SJSA1 (cell line): ENCODE measurements at places on chromosomes 5 and 9. TPM values are rescaled to one million over a fixed set of nuclear protein-coding genes. Genes with fewer than 3 reads are reported as not detected.
A peak's percentile ranks its signal among the peaks of the same experiment; 100 is the strongest.

- peak; percentile 10 for DNase-seq
Observed at GRCh38 chr9:129822898-129823541, 916 bp downstream of the TOR1A start.

ORM1 gene
- not detected in 2 replicates for total RNA-seq

GRCh38 chr5:143717400-143717799, 94.6 kb upstream of the HMHB1 start:
- DNase-seq: no peak

ADAMTS2 gene
- 1.4 and 4.9 TPM in 2 replicates for total RNA-seq

DNA sequence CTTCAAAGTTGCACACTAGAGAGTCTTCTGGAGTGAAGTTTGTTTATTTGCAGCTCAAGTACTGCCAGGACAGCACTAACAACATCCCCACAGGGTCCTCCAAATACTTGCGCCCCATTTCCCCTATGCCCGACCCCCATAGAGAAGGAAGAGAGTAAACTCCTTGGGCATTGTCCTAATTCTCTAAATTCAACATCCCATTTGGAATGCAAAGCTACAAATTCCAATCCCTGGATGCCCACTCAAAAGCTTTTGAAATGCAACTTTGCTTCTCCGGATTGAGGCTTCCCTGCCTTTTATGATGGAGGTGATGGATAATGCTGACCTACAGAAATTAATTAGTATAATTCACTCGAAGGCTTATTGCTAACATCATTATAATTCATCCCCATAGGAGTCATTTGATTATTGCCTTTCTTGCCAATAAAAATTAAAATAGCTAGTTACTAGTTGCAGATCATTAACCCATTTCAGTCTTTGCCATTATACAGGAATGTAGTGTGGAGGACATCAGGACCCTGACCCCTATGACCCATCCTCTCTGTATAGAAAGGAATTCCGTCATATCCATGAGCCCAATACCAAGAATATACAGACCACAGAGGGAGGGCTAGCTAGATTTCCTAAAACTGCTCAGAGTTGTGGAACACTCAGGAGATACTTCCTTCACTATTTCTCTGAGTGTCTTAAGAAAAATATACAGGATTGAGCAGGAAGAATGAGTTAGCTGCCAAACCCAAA, 277.6 kb downstream of the ZNF608 start:
- no peak for DNase-seq

F2RL1 gene
- 0.41 and 1.2 TPM in 2 replicates for total RNA-seq

CPLANE1 gene
- 15.5 and 16.1 TPM in 2 replicates for total RNA-seq

DNA sequence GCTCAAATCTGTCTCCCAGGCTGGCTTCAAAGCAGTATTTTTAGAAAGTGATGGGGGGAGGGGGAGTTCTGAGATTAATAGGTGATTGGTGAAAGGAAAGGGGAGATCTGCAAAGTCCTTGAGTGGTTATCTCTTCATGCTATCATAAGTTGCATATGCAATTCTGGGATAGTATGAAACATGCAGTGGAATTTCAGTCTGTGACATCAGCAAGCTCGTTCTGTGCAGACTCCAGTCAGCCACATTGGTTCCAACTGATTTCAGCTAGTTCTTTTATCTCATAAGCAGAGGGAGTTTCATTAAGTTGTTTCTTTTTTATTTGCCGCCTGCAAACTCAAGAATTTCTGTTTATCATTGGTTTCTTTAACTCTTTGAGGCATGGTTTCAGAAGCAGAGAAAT, 180.5 kb upstream of the SH3GL2 start:
- no peak for DNase-seq

LEAP2 gene
- total RNA-seq: 0.37 and 5.5 TPM in 2 replicates

DNA sequence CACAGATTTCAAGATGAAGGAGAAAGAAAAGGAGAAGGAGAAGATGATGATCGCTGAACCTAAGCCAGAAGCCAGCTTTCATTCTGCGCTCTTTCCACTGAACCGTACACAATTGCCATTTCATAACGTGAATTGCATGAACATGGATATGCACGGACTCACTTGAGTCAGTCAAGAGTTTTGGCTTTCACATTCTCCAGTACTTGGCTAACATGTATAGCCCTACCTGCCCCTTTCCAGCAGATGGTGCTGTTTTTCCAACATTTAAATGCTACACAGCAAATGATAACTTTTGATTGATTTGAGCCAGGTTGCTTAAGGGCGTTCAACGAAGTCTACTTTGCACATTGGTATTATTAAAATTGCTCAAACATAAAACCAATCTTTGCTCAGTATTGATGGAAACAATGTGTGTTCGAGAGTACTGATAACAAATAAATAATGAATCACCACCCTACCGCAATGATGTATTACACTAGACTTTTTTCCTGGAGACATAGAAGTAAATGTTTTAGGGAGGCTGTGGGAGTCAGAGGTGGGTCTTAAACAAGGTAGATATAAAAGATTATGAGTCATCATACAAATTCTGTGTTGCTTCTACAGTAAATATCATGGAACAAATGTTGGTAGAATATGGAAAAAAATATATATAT, 196.4 kb downstream of the TRPM3 start:
- peak; percentile 50 for DNase-seq

- no peak for DNase-seq
Observed at GRCh38 chr5:22593592-22593991, 259.6 kb downstream of the CDH12 start.

- no peak for DNase-seq
Observed at GRCh38 chr5:138240650-138241385, 27.7 kb upstream of the CDC23 start.

DNA sequence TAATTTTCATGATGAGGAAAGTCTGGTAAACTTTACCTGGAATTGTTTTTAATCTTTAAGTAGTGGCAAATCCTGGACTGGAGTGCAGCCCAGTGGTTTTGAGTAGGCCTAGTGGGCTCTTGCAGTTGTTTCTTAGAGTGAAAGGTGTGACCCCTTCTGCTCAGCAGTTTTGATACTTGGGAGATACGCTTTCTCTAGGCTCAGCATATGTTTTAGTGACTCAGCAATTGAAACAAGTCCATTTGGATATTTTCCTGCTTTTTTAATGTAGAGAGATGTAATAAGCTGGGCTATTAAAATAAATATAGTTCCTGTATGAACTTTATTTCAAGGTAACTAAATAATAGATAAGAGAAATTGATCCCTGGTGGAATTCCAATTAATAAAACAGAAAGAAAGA, 6.0 kb downstream of the POLR3G start:
- no peak for DNase-seq

GRCh38 chr5:67807439-67807888, 408.1 kb upstream of the PIK3R1 start:
- no peak for DNase-seq

GRCh38 chr5:134225780-134226440, at the start of gene PPP2CA:
Gene PPP2CA, minus strand, starts transcription at chr5:134226073. Its CDS starts 212 bp downstream, at chr5:134225861.
- DNase-seq: peak; percentile 100

- peak; percentile 84 for DNase-seq
Observed at GRCh38 chr5:113190347-113190746, 213.7 kb downstream of the DCP2 start.

DNA sequence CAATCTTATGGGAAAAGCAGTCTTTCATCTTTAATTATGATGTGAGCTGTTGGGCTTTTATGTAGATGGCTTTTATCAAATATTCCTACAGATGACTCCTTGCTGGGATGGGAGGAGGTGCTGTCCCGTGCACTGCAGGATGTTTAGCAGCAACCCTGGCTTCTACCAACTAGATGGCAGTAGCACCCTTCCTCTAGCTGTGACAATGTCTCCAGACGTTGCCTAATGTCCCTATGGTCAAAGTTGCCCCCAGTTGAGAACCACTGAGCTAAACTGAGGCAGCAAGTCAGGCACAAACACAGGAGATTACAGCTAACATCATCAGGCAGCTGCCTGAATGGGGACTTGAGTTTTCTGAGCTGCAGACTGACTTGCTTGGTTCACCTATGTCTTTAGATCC, 401.9 kb upstream of the PDE4D start:
- DNase-seq: no peak

DNA sequence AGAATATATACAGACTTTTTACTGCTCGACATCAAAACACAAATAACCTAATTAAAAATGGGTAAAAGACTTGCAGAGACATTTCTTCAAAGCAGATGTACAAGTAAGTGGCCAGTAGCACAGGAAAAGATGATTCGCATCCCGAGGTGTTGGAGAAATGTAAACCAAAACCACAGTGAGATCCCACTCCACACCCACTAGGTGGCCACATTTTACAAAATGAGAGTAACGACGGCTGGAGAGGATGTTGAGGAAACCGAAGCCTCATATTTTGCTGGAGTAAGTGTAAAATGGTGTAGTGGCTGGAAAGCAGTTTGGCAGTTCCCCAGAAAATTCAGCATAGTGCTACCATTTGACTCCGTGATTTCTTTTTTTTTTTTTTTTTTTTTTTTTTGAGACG, 21.3 kb upstream of the GBGT1 start:
- DNase-seq: peak; percentile 38

DNA sequence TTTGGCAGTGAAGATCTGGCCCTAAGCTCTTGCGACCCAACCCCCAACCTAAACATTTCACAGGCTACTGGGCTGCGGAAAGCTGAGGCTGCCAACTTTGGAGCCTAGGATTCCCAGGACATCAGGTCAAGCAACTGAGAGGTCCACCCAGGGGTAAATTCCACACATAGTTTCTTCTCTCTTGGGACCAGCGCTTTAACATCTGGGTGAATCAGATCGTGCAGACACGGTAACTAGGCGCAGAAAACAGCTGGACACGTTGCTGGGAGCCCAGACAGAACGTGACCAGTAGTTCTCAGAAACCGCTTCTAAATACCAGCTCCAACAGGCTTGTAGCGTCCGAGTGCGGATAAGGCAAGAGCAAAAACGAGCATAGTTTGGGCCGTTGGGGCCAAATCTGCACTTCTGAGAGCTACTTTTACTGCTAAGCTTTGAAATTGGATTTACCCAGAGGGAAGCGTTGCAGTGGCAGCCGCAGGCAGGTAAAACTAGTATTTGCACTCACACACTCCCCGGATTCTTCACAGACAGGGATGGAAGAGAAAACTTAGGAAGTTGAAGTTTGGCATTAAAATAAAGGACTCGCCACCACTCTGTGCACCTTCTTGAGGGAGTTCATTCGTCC, 11.8 kb downstream of the ITGA1 start:
- DNase-seq: peak; percentile 82

CD14 gene
- 7.6 and 10.3 TPM in 2 replicates for total RNA-seq

DNA sequence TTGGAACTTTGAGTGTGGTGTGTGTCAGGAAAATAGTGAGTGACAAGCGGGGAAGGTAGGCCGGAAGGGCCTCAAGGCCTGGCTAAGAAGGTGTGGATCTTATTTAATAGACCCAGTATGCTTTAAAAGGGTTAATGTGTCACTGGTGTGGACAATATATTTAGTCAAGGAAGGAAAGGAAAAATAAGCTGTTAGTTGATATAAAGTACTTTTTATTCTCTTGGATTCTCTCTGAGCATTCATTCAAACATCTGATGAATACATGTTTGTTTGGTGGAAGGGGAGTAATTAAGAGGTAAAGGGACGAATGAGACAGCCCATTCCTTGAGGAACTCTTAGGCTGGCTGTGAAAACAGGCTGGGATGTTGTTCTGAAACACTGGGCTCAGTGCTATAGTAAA, 98.9 kb downstream of the MELK start:
- DNase-seq: no peak

- no peak for DNase-seq
Observed at GRCh38 chr9:92738661-92739081, 26.0 kb downstream of the BICD2 start.

- DNase-seq: peak; percentile 6
Observed at GRCh38 chr5:64869419-64869818, 100.7 kb downstream of the CWC27 start.

GRCh38 chr9:34279411-34279810, 49.7 kb downstream of the KIF24 start:
- DNase-seq: no peak

SHISAL2B gene
- not detected in 2 replicates for total RNA-seq

LCN15 gene
- not detected in 2 replicates for total RNA-seq

WNT8A gene
- total RNA-seq: not detected in 2 replicates

- DNase-seq: no peak
Observed at GRCh38 chr5:180367300-180367699, 14.2 kb upstream of the GFPT2 start.

UCK1 gene
- 19.1 and 21.9 TPM in 2 replicates for total RNA-seq

DNA sequence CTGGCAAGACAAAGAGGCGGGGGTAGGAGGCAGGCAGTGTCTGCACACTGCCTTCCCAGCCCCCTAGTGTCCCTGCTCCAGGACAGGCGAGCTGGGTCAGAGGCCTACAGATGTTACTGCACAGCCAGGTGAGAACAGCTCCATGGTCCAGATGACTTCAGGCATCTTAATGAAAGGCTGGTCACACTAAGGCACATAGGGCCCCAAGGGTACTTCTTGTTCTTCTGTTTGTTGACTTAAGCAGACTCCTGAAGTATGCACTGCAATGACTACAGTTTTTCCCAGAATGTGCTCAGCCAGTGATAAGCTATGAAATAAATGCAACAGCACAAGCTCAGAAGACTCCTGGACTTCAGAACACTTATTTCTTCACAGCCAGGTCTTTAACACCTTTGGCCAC, 27.4 kb downstream of the ATPSCKMT start:
- DNase-seq: no peak

GRCh38 chr5:159262472-159262858, 625 bp upstream of the UBLCP1 start:
- no peak for DNase-seq

DNA sequence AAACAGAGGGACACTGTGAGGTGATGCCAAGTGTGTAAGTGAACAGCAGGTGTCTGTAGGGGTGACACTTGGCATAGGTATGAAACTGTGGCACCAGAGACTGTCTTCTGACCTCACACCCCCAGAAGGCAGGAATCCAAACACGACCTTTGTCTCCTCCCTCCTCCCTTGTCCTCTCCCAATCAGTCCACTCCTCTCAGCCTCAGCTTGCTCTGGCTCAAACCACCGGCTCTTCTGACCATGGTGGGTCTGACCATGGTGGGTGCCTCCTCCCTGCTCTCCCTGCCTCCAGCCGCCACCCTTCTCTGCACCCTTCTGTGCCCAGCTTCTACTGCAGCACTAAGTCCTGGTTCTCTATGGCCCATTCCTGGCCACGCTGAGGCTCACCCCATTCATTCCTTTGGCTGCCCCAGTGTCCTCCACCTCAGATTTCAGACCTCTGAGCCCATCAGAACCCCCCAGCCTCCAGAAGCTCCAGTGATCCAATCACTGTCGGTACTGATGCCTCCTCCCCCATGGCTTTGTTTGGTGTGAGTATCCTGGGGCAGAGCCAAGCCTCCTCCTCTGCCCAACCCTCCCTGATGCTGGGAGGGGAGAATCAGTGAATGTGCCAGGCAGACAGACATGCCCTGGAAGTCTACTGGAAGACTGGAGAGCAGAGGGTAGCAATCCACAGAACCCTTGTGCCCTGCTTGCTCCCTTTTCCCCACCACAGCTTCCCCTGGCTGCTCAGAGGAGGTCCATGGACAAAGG, 1.7 kb upstream of the ARID3C start:
- no peak for DNase-seq
